Suppressor macrophage (primary cell): ENCODE measurements at places on chromosomes 2 and 18.

DNA sequence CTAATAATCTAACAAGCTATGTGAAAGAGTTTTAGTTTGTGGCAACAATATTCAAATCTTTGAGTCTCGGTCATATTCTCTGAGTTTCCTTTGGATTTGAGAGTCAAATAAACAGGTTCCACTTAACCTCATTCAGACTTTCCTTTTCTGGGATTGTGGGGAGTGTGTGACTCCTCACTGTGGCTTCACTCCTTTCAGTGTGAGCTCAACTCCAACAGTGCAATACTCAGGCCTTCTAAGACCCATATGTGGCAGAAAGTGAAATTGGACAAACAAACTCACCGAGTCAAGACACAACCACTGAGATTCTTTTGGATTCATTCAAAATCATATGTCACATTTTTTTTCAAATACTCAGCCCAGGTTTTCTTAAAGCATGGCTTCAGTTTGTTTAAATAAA is 25.4 kb downstream of the SLC9A4 start:
- DNase-seq: no peak

DNA sequence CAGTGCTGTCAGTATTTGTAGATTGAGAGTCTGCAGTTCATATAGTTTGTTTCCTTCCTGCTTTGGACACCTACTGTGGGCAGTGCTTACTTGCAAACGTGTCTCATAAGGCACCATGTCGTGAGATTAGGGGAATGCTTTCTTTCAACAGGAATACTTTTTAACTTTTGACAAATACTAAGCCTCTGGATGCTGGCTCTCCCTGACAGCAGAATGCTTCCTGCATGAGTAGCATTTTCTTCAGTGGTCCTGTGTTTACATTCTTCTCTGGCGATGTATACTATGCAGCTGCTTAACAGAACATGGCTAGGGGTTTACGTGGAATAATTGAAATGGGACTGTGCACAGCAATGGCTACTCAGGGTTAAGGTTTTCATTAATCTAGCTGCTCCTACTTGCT is 807.5 kb downstream of the MBD2 start:
- DNase-seq: no peak

- no peak for DNase-seq
These were observed 67.6 kb upstream of the RBBP8 start for GRCh38 chr18:22865354-22866116.

DNA sequence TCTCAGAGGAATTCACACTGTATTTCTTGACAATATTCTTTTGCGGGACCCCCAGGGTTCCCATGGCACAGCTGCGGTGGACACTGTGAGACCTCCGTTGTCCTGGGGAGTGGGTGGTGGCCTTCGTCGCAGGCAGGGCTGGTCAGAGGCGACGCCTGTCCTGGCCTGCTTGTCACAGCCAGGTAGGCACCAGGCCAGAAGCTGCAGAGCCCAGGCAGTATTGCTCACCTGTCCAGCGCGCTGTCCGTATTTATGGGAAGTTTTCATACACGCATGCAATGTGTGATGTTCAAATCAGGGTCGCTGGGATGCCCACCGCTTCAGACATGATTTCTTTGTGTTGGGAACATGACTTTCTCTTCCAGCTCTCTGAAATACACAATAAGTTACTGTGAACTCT is 126.6 kb downstream of the RTP5 start:
- no peak for DNase-seq

- no peak for DNase-seq
These were observed 259.8 kb upstream of the RASGRP3 start for GRCh38 chr2:33216508-33217182.
